ENCODE measurements at places on chromosomes 11 and 22.

DNA sequence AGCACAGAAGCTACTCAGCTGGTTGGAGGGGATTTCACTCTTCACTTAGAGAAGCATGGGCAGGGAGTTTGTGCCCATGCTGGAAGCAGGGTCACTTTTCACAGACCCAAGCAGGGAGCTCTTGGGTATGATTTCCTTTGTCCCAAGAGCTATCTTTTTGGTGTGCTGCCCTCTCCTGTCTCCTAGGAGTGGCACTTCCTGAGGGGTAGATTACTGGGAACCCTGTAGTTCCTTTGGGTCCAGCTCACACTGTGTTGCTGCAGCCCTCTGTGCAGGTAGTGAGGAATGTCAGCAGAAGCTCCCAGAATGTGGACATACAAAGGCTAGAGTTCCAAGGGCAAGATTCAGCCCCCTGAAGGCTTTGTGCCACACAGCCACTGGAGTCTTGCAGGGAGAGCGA, 537.1 kb upstream of the ANO3 start:
- DNase-seq = no peak

GRCh38 chr22:28014211-28015045, 95.4 kb upstream of the PITPNB start:
- DNase-seq = peak; percentile 44

- peak; percentile 37 for DNase-seq
Observed at GRCh38 chr11:59172345-59173079, 580 bp downstream of the DTX4 start.

- DNase-seq = no peak
Observed at GRCh38 chr11:96299155-96299888, 43.7 kb downstream of the MAML2 start.

DNA sequence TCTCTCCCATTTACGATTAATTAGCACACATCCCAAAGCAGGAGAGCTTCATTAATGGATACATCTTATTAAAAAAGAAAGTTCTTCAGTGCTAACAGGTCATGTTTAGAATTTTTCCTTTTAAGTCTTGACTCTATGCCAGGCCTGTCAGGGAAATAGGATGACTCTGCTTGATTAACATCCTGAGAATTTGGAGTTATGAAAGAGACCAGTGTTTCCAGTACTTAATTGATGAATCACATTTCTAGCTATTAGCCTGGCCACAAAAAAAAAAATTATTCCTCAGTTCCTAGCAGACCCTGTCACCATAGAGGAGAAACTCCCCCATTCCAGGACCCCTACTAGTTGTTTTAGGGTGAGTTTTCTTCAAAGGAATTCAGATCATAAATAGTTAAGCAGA, 23.6 kb upstream of the ME3 start:
- no peak for DNase-seq

DNA sequence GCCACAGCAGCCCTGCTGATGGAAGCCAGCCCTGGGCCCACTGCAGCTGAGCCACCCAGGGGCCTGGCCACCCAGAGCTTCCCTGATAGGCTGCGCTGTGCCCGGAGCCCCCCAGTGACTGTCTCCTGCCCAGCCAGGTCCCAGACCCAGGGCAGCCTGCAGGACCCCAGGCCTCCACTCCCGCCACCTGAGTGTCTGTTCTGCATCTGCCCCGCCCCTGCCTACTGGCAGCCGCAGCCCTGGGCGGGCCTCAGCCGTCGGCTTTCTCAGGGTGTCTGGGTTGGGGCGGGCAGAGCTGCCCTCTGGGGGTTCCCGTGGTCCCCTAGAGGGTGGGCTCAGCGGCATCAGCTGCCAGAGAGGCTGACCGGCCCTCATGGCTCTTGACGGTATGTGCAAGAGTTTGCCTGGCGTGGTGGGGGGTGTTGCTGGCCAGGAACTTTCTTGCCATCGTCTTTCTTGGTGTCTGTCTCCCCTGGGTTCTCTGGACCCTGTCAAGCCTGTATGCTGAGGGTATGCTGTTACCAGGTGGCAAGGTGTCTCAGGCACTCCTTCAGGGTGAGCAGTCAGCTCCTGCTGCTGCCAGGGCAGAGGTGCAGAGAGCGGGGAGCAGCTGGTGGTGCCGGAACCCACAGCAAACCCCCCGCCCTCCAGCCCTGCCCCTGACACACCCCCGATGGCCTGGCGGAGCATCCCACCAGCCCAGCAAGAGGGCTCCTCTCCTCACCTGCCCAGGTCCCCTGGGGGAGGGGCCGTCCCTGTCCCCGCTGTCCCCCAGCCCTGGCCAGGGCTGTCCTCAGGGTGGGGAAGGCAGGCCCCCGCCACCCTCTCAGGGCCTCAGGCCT, 12.2 kb upstream of the PIM3 start:
- DNase-seq = no peak

All from NCI-H510A treated with DMSO at 0.1 percent for 48 hours (cell line).